ENCODE measurements at places on chromosomes 7 and 10. TPM values are rescaled to one million over a fixed set of nuclear protein-coding genes. Genes with fewer than 3 reads are reported as not detected.

Gene SPDYE18
- 0.11 TPM for polyA plus RNA-seq

Gene GATA3
- 0.02 TPM for polyA plus RNA-seq

Gene VGF
- 0.14 TPM for polyA plus RNA-seq

Gene INA
- polyA plus RNA-seq: 3.5 TPM

Gene ADAM12
- polyA plus RNA-seq: 56.9 TPM

Gene PALD1
- 0.41 TPM for polyA plus RNA-seq

Gene HYAL4
- polyA plus RNA-seq: not detected

Gene HABP2
- not detected for polyA plus RNA-seq

Gene CHAT
- polyA plus RNA-seq: not detected

Gene ZNF425
- 1.1 TPM for polyA plus RNA-seq

Gene VWDE
- 0.07 TPM for polyA plus RNA-seq

Gene HOXA11
- polyA plus RNA-seq: 0.03 TPM

Gene KLHL7
- polyA plus RNA-seq: 43.6 TPM

Gene TCERG1L
- 0.02 TPM for polyA plus RNA-seq

Gene SYNPO2L
- polyA plus RNA-seq: 0.11 TPM

Gene AOAH
- polyA plus RNA-seq: not detected

Gene TYW1B
- 4.7 TPM for polyA plus RNA-seq

Gene EVX1
- polyA plus RNA-seq: not detected

Gene OPALIN
- polyA plus RNA-seq: not detected

Gene SEMA3E
- polyA plus RNA-seq: 1.2 TPM

Data from fibroblast of lung (primary cell).